ENCODE measurements at places on chromosomes 3 and 15.

- DNase-seq = no peak
These were observed 352.1 kb downstream of the CHST2 start for GRCh38 chr3:143471705-143472104.

DNA sequence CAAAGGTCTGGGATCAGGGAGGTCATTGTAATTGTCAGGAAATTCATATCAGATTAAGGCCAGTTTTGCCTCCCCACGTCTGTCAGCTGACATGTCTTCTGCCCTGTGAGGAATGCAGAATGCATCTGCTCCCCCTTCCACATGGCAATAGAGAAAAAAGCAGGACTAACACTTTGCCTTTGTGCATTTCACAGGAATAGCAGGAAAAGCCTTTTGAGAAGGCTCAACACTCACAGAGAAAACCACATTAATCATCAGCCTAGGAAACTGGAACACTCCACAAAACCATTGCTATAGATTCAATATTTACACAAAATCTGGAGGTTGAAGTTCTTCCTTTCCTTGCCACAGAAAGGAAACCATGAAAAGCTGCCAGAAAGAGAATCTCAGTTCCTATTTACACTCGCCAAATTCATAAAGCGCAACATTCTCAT, 165.2 kb upstream of the HES1 start:
- no peak for DNase-seq

DNA sequence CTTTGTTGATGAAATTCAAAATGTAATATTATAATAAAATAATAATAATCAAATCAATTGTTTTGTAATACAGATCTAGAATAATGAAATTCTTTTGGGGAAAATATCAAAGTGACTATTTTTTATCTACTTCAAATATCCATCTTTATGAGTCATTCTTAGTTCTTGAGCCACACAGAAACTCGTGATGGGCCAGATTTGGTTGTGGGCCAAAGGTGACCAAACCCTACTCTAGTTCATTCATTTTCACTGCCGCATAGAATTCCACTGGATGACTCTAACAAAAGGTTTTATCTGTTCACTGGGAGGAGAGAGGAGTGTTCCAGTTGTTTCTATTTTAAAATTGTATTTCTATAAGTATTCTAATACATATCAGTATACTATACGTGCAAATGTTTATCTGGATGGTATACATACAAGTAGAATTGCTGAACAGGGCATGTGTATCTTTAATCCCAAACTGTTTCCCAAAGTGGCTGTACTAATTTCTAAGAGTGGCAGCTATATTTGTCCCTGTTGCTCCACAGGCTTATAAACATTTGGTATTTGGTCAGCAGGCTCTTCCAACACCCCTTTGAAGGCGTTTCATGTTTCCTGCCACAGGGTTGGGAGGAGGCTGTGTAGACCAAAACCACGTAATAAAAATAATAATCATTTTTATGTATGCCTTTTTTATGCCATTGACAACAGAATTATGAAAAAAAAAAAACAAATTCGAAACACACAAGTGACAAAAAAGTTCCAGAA, 7.3 kb upstream of the RTP3 start:
- no peak for DNase-seq

DNA sequence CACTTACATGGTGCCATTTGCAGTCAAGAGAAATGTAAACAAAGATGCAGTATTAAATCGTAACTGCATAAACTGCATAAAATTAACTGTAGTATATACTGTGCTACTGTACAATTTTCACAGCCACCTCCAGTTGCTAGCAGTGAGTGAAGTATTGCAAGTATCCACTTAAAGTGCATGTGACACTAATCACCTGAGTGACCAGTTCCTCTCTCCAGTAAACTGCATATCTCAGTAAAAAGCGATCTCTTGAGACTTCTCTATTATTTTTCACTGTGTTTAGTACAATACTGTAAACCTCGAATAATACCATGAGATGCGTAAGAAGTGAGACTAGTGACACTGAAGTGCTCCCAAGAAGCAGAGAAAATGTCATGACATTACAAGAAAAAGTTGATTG, 111.7 kb upstream of the PLXND1 start:
- DNase-seq = no peak

DNA sequence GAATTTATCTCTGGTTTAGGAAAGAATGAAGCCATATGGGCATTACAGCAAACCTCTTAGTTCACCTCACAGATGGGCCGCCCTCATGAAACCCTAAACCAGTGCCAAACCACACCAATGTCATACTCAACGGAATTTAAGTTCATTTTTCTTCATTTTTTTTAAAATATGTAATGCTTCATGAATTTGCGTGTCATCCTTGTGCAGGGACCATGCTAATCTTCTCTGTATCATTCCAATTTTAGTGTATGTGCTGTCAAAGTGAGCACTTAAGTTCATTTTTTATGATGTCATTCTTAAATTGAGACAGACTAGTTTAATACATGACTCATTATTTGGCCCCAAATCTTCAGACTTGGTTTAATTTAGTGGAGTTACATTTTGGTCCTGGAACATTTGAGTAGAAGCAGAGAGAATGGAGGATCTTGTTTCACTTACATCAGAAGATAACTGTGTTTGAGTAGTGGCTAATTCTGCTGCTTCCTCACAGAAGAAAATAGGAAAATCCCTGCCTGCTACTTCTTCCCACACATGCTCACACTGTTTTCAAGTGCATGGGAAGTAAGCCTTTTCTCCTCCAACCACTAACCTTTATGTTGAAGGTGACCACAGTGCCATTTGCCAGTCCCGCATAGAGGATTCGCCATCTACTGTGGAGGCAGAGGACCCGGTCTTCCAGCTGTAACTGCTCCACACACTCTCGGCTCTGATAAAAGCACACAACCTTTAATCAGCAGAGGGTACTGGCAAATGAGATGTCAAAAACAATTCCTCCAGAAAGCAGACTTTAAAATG, 63.3 kb downstream of the ZNF106 start:
- DNase-seq = no peak

DNA sequence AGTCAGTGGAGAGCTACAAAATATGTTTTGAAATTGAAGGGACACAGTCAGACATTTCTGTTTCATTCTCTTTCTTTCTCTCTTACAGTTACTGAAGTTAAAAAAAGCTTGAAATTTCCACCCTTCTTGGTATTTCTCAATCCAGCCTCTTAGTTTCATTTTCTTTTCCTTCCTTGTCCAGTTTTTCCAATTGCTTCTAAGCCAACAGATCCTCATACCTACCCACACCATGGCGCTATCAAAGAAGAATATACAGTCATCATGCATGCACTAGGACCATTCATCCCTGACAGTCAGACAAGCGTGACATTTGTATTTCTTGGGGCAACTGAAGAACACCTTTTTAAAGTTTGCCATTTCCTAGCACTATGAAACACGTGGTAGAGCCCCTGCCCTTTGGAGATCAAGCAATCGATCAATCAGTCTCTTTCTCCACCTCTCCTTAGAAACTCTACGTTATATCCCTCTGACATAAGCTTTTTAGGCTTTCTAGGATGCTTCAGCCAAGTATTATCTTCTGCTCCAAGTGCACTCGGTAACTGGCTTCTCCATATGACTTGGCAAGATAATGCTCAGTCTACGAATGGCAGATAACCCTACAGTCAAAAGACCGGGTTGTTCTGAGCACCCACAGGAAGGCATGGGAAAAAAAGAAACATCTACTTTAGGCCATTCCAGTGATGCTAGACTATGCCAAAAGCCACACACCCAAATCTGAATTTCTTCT, 65.4 kb downstream of the FBN1 start:
- no peak for DNase-seq

DNA sequence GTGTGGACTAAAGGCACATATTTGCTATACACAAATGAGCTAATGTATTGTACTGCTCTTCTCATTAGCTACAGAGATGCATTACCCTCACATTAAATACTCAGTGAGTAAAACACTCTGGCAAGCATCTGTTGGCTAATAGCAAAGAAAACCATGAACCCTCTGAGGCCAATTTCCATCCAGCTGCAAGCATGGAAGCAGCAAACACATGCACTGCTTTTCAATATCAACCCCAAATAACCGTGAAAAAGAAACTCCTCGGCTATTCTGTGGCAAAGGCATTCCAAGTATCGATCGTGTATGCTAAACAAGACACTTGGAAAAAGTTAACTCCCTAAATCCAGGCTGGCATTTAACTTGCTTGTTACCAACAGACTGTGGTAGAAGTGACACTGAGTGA, 67.0 kb downstream of the PEAK1 start:
- no peak for DNase-seq

GRCh38 chr15:79093352-79093935, 2.9 kb upstream of the RASGRF1 start:
- no peak for DNase-seq
